ENCODE measurements at places on chromosomes 5 and 9.

GRCh38 chr9:129608561-129609481 is 12.1 kb downstream of the C9orf50 start:
- no peak for DNase-seq

DNA sequence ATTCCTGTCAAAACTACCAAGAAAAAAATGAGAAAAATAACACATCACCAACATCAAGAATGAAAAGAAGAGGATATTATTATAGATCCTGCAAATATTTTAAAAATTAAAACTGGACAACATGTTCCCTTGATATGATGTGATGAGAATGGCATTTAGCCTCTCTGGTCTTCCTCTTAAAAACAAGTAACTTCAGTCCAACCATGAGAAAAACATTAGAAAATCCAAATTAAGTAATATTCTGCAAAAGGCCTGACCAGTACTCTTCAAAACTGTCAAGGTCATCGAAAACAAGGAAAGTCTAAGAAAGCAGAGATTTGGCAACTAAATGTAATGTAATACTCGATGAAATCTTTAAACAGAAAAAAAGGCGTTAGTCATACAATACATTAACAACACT is 167.1 kb upstream of the SNX2 start:
- no peak for DNase-seq

DNA sequence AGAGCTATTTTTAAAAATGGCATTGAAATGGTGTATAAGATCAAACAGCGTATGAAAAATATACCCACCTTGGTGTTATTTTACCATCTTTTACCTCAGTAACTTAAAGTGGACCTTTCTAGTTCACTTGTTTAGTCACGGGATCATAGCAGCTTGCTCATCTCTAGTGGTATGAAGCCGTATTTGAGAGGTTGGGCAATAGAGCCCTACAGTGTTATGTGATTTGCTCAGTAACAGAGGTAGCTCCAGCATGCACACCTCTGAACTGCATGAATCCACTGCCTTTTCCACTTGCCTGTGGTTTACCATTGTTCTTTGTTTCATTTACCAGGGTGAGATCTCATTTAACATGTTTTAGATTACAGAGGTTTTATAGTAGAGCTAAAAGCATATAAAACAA is 134.4 kb downstream of the ATG10 start:
- no peak for DNase-seq

- no peak for DNase-seq
Observed at GRCh38 chr5:148794275-148794674, 32.1 kb upstream of the ADRB2 start.

DNA sequence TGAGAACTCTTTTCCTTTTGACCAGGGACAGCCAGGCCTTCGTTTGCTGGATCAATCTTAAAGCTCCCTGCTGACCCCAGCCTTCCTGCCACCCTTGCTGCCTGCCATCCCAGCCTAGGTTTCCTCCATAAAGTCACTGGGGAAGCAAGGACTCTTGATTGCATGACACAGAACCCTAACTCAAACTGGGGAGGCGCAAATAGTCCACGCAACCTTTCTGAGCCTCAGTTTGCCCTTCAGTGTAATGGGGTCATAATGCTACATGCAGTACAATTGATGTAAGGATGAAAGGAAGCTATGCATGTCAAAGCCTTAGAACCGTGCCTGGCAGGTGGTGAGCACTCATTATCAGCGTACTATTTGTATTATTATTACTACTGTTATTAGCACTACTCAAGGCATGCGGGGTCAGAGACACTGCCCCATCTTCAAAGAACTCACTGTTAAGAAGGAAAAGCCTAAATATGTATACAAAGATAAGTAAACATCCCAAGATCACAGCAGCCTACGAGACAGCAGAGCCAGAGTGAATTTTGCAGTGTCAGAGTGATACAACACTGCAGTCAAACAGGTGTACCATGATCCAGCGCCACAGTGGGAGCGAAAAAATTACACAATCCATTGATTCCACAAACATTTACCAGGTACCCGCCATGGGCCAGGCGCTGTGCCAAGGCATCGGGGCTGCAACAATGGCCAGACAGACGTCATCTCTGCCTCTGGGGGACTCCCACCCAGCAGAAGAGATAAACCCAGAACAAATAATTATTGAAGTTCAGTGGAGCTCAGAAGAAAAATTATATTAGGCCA is 16.9 kb upstream of the CPLX2 start:
- no peak for DNase-seq

DNA sequence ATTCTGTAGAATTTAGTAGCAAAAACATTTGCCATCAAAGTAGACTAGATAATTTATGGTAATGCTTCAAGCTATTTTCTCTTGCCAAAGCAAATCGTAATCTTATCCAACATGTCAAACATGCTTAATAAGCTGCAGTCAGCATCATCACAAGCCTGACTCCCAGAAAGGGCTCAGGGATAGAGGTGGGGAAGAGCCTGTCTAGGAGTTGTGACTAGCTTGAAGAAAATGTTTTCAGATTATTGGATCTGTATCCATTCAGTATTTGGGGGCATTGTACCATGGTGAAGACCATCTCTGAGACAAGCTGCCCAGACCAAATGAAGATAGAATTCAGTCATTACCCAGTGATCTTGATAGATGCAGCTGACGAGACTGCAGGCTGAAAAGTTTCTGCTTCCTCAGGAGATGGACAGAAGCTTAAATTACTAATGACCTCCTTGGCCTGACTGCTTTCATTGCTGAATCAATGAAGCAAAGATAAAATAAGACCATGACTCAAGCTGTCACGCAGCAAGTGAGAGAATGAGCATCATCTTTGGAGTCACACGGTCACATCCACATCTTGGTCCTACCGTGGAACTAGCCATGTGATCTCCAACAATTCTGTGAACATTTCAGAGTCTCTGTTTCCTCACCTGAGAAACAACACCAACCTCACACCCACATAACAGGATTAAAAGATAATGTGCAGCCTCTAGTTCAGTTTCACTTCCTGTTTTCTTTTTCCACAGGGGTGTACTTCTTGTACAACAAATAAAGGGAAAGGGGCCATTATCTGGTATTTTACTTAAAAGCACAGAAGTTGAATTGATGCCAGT is 9.4 kb downstream of the ERAP2 start:
- no peak for DNase-seq

DNA sequence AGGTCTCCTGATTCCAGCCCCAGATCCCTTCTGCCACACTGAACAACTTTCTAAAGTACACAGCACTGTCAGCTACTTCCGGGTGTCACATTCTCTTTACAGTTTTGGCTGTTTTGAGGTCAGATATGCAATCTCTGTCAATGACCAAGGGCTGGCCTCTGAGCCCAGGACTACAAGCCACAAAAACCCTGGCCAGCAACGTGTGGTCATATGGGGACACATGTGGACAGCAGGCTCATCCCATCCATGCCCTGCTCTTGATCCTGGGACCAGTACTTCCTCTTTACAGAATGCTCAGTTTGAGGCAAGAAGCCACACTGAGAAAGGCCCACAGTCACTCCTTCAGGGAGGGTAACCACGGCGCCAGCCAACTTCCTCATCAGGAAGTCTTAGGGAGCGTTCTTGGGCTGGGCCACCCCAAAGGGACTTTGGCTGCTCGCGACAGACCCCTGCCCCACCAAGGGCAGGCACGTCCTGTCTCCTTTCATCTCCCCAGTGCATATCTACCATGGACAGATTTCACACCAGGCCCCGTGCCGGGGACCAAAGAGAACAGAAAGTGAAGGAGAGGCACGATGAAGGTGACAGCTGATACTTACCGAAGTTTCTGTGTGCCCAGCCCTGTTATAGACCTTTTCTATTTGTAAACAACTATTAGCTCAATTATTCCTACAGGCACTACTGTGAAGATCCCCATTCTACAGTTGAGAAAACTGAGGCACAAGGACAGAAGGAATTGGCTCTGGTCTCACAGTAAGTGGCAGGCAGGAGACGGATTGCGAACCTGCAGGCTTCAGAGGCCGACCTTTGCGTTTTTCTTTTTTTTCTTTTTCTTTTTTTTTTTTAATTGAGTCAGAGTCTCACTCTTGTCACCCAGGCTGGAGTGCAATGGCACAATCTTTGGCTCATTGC is 37.3 kb downstream of the STK10 start:
- DNase-seq: no peak

DNA sequence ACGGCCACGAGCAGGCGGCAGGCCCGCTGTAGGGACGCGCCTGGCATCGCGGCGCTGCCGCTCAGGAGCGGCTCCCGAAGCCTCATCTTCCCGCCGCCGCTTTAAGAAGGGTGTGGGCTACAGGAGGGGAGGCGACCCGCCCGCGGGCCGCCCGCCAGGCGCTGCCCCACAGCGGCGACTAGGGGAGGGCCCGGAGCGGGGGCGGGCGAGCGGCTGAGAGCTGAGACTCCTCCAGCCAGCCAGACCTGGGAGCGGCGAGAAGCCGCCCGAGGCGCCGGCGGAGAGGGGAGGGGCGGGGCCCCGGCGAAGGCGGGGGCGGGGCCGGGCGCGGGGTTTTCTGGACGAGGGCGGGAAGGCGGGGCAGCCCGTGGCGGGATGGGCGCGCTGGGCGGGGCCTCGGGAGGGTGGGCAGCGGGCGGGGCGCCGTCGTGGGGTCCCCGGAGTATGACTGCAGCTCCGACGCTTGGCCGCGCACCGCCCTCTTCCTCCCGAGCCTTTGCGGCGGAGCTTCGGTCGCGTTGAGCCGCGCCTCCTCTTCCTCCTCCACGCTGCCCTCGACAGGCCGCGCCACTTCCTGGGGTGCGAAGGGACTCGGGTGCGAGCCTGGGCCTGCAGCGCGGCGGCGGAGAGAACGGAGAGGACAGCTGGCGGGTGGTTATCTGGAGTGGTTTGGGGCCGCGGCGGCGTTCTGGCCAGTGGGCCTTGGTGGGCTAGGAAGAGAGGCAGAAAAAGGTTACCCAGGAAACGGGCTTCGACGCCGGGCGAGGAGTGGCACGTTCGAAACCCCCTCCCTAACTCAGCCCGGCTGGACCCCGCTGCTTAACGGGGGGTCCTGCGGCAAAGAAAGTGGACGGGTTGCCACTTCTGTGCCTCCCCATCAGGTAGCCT is at the start of gene B4GALT1:
TSS of gene B4GALT1 (minus strand) at position 253 of the 888 bp plus-strand sequence. CDS start at position 86, 167 bp downstream.
- peak; percentile 96 for DNase-seq

DNA sequence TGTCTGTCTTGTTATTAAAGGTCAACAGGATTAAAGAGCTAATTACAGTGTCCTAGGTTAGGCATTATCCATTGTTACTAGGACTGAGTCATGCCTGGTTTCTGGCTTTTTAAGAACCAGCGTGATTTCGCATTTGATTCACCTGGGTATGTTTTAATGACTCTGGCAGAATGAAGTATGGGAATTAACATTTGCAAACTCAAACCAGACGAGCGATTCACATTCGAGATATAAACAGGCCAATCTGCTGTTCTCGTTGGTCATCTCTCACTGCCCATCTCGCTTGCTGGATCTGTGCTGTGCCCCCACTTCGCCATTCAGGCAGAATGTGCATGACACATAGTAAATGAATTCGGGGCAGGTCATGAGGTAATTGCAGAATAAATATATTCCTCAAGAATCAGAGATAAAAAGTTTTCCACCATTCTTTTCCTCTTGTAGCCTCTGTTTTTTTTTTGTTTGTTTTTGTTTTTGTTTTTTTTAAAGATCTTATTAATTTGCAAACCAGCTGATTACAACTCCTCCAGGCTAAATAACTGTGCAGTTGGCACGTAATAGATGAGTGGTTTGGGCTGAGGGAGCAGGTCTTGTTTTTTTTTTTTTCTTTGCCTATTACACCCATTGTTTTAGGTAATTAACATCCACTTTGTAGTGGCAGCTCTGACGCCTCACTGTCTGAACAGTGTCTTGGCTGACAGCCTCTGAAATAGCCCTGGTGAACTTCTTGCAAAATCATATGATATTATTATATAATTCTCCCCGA is 313.5 kb upstream of the MSX2 start:
- no peak for DNase-seq

DNA sequence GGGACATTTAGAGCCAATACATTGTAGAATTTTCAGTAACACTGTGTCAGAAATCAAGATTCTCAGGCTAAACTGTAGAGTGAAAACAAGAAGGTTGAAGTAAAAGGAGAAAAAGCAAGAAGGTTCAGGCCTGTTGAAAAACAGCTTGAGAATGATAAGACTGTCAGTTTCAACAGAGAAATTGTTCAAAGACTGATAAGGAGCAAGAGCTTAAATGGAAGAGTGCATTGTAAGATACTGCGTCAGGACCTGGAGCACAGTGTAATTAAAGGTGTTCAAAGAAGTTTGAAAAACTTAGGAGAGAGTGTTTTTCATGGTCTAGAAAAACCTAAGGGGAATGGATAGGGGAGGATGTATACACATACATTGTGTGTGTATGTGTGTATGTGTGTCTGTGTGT is 408.3 kb downstream of the KDM4C start:
- DNase-seq: no peak

DNA sequence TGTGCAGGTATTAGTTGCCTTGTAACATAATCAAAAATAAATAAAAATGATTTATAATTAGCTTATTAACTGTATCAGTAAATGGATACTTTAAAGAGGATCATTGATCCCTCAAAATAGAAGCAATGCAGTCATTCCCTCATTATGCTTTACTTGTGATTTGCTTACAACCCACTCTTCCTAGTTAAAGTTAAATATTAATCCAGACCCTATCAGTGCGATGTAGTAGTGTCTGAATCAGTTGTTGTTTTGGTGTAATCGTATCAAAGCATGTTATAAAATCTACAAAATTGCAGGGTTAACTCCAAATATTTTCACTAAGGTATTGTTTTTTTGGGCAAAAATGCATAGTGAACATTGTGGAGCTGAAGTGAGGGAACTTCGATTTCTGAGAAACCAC is 17.6 kb downstream of the TENT4A start:
- no peak for DNase-seq

DNA sequence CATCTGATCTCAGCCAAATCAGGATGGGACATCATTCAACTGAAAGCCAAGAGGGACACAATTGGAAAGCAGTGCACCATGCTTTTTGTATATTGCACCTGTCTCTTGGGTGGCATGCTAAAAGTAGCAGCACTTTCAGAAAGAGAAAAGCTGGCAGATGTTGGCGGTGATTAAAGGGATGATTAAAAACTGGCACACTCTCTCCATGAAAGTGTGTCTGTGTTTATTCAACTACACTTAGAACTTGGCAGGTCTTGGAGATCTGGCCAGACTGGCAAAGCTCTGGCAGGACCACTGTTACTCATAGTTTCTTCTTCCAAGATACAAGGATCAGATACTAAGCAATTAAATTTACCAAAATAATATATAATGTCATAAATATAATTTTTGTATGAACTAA is 112.9 kb upstream of the ELAVL2 start:
- no peak for DNase-seq

DNA sequence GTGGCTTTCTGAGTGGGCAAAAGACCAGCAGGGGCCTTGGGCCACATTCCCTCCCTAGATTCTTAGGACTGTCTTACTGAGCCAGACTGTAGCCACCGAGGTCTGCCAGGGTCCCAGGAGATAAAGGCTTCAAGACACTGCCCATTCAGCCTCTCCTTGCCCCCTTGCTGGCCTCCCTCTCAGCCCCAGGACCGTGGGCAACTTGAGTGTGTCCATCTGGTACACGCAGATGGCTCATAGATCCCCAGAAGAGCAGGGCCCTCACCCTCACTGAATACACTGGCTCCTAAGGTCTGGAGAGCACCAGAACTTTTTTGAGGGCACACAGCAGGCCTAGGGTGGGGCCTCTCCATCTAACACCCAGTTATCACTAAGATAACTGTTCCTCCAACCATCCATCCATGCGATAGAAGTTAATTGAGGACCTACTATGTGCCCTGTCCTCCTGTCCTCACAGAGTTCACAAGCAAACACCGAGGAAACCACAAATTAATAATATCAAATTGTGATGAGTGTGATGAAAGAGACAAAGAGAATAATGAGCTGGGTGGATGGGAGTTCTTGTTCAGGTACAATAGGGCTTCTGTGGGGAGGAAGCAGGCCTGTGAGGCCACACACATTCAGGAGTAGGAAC is 4.9 kb upstream of the PDGFRB start:
- no peak for DNase-seq

All from activated CD4-positive, CD25-positive, alpha-beta regulatory T cell (primary cell).